NCI-H2081 (cell line): ENCODE measurements at places on chromosomes 11 and 22.

DNA sequence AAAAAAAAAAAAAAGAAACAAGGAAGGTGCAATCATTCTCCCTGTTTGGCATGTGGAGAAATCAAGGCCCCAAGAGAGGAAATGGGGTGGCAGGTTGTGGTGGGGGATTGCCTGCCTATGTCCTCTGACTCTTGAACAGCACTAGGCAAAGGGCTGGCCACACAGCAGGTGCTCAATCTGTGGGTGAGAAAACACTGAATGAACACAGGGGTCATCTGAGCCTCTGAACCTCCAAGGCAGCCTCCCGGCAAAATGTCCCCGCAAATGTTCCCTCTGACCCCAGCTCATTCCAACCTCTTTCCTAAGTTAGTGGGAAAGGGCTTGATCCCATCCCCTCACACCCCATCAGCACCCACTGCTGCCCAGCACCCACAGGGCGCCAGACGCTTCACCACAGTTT is 4.6 kb downstream of the PLA2G6 start:
- DNase-seq, result no peak

DNA sequence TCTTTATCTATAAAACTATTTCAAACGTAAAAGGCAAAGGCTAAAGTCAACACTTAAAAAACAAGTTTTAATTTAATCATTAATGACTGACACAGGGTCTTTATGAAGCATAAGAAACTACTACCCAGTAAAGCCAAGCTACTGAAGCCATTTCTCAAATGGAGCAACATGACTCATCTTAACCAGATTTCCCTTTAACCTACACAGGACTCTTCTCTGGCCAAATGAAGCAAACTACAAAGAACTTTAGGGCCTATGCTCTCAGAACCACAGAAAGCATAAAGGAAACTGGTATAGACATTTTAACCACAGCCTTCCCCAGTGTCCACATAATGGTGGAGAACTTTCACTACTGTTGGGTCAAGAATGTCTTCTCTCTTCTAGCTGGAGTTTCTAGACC is 34.7 kb downstream of the ALG9 start:
- DNase-seq, result no peak

DNA sequence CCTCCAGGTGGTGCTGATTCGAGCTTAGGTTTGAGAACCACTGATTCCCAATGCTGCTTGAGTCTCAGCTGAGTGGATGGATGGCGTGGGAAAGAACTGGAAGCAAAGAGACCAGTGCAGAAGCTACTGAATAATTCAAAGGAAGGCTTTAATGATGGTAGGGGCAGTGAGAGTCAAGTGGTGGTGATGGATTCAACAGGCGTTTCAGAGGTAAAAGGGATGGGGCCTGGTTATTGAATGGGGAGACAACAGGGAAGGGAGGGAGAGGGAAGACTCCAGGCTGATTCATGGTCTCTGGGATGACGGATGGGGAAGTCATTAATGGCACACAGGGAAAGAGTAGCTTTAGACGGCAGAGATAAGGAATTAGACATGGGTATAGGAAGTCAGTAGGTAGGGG is 104.3 kb upstream of the TBCEL start:
- DNase-seq, result no peak

DNA sequence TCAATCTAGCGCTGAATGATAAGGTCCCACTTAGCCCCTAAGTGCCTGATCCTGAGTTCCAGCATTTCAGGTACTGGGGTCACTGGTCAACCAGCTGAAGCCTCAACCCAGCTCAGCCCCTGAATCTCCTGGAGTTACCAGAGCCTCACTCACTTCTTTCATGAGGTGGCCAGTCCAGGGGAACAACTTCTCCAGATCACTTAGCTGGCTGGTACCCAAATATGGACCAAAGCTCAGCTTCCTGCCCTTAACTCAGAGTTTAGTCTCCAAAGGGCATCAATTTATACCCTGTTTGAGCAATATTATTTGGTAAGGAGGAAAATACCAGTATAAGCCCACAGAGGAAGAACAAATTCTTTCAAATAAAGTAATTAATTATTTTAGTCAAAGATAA is 105.6 kb downstream of the SLC1A2 start:
- DNase-seq, result no peak

DNA sequence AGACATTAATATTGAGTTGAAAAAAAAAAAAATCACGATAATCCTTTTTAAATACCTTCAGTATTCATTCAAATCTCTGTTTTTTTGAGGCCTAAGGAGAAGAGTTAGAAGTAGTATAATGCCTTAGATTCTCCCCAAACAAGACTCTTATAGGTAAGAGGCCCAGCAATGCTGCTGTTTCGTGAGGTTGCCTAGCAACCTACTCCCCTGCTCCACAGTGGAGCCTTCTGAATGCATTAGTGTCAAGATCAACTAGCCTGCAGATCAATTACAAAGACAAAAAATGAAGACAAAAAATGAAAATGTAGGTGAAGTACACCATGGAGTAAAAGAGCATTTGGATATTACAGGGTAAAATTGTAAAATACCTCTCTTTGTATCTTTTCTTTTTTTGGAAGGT is 229.8 kb upstream of the LUZP2 start:
- DNase-seq, result no peak

GRCh38 chr11:115184901-115185300 is 319.3 kb downstream of the CADM1 start:
- DNase-seq, result no peak

DNA sequence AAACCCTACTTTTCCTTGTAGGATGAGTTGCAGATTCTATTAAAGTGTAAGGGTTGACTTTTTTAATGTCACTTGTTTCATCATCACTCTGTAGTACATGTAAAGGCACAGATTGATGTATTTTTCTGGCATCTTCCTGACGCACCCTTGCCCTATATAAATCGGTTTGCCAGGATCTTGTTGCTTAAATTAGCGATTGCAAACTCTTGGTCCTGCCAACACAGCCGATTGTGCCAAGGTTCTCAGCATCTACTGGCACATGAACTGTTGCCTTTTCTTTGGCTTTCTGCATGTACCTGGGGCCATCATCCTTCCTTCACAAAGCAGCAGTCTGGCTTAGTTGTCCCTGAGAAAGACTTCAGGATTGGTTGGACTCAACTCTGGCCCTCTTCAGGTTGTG is 7.5 kb upstream of the LIN7C start:
- DNase-seq, result no peak

- no peak for DNase-seq
These were observed 32.9 kb downstream of the APLP2 start for GRCh38 chr11:130102301-130103249.

GRCh38 chr11:2582351-2582945 is 117.3 kb downstream of the KCNQ1OT1 start:
- DNase-seq, result no peak

- no peak for DNase-seq
These were observed 30.4 kb downstream of the PAMR1 start for GRCh38 chr11:35494957-35495490.

DNA sequence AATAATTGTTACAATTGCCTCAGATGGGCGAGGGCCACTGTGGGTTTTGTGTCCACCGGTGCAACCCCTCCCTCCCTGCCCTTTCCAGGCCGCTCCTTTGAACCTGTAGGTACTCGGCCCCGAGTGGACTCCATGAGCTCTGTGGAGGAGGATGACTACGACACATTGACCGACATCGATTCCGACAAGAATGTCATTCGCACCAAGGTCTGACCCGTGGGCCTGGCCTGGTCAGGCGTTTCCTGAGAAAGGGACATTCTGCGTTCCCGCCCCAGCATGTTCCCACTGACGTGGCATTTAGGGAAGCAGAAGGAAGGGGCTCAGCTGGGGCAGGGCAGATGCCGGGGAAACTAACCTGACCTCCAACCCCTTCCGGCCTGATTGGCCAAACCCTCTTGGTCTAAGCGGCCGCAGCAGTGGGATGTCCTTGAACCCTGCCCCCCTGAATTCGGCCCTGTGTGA is 10.1 kb downstream of the SIDT2 start:
- no peak for DNase-seq

DNA sequence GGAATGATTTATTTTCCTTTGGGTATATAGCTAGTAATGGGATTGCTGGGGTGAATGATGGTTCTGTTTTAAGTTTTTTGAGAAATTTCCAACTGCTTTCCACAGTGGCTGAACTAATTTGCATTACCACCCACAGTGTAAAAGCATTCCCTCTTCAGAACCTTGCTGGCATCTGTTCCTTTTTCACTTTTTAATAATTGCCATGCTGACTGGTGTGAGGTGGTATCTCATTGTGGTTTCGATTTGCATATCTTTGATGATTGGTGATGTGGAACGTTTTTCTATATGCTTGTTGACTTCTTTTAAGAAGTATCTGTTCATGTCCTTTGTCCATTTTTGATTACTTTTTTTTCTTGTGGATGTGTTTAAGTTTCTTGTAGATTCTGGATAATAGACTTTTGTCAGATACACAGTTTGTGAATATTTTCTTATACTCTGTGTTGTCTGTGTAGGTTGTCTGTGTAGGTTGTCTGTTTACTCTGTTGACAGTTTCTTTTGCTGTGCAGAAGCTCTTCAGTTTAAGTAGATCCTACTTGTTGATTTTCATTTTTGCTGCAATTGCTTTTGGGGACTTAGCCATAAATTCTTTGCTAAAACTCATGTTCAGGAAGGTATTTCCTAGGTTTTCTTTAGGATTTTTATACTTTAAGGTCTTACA is 291.8 kb upstream of the DDI1 start:
- DNase-seq, result no peak

DNA sequence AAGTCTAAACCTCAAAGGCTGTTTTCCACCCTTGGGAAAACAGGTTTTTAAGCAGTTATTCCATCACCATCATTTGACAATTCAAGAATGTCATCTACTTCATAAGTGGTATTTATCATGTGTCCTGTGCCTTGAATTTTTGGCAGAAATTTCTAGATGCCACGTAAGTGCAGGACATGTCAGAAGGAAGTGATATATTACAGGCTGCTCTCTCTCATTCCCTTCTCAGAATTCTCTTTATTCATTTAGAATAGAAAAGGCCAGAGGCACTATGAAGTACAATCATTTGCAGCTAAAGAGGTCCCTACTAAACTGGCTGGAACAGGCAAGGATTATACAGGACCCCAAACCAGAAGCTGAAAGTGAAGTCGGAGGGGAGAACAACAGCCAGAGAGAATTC is 11.9 kb downstream of the RBFOX2 start:
- no peak for DNase-seq

DNA sequence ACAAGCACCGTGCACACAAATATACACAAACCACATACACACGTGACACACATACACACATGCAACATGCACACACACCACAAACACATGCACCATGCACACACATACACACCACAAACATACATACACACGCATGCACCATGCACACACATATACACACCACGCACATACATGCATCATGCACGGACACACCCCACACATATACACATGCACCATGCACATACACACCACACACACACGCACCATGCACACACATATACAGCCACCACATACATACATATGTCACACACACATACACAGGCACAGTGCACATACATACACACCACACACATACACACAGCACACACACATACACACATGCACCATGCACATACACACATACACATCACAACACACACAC is 12.7 kb upstream of the B4GALNT4 start:
- no peak for DNase-seq

DNA sequence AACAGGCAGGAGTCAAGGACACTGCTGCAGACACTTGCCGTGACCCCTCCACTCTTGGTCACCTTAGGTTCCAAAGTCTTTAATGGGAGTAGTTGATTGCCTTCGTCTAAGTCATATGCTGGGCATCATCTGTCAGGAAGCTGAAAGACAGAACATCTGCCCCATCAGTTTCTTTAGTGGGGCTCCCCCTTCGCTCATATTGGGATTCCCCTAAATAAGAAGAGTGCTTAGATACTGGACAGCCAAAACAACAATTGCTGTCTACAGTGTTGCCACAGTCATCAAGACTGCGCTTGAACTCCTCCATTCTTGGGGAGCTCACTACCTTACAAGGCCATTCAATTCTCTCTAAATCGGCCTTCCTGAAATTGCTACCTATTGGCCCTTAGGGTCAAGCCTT is 58.5 kb downstream of the UBASH3B start:
- DNase-seq, result no peak

DNA sequence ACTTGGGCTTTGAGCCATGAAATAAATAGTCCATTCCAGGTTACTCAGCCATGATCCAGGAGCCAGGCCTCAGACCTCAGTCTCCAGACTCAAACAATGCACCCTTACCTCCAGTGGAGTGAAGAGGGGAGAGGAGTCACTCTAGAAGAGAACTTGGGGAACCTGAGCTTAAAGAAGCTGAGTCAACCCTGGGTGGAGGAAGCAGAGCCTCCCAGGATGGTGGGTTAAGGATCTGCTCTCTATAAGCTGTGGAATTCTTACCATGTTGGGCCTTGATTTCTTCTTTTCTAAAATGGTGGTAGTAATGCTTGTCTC is 113.2 kb downstream of the NECTIN1 start:
- no peak for DNase-seq

GRCh38 chr11:110410651-110411050 is 19.1 kb upstream of the FDX1 start:
- no peak for DNase-seq

DNA sequence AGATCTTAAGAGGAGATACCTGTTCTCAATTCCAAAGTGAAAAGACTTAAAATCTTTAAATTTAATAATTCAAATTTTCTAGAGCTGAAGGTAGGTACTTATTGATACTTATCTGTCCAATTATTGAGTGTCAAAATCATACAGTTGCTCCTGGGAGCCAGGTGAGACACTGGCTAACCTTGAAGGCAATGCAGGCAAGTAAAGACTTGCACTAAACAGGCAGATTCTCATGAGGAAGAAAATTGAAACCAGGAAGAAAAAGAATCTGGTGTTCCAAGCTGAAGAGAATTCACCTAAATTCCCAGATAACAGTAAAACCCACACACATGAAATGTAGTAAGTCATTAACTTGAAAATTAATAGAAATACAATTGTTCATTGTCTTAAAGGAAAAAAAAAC is 30.3 kb downstream of the VSIG10L2 start:
- no peak for DNase-seq

DNA sequence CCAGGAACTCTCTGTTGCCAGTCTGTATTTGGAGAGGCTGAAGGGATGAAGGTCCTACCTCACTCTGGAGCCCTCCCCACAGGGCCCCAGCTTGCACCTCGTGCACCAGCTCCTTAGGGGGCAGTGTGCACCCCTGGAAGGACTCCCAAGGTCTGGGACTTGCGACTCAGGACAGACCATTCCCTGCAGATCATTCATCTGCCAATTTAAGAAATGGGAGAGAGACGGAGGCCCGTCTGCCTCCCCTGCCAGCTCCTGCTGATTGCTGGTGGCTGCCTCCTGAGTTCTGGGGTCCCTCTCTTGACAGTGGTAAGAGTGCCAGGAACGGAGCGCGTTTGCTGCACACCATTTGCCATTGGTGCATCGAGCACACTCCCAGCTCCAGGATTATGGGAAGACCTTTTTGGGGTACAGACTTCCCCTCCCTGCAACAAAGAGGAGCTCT is 27.4 kb upstream of the MALAT1 start:
- DNase-seq, result no peak

GRCh38 chr11:127055236-127055635 is 54.7 kb upstream of the KIRREL3 start:
- DNase-seq, result no peak

- no peak for DNase-seq
These were observed 399.2 kb downstream of the TBC1D22A start for GRCh38 chr22:47161631-47162030.

- DNase-seq, result no peak
These were observed 14.6 kb downstream of the RBM4 start for GRCh38 chr11:66653123-66653522.

- no peak for DNase-seq
These were observed 1.2 kb upstream of the MICALL1 start for GRCh38 chr22:37904572-37905533.
